H7 (cell line): ENCODE measurements at places on chromosomes 3 and 15. TPM values are rescaled to one million over a fixed set of nuclear protein-coding genes. Genes with fewer than 3 reads are reported as not detected.

SLC22A13 gene
- 0.11 and 0.24 TPM in 2 replicates for total RNA-seq

GRCh38 chr3:172156586-172156955 is 117.2 kb downstream of the FNDC3B start:
- no peak for DNase-seq

GRCh38 chr15:77464129-77464865 is 43.6 kb downstream of the HMG20A start:
- DNase-seq, result no peak

- DNase-seq, result no peak
Measured at GRCh38 chr3:184347321-184348056, 10.1 kb downstream of the FAM131A start.

DNA sequence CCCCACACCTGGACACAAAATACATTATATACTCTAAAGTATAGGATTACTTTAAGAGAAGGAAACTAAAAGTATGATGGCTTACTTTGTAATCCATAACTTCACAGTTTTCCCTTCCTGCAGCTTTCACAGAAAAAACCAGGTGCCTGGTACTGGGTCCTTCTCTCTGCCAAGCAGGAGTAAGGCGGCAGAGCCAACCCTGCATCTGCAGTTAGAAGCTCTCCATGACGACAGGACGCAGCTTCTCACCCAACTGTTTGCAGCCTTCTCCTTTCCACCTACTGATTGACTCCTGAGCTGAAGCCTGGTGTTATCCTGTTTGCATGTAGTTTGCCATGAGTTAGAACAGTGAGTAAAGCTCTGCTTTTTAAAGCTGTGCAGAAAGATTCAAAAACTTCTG is 6.7 kb downstream of the MRAS start:
- DNase-seq, result no peak
